Amygdala (tissue), 56 donors: ENCODE measurements at places on chromosomes 6 and 20.

GRCh38 chr20:36481380-36482043 is 59.8 kb upstream of the MYL9 start:
- no peak for DNase-seq

GRCh38 chr6:11416936-11417576 is 120.5 kb upstream of the TMEM170B start:
- no peak for DNase-seq

DNA sequence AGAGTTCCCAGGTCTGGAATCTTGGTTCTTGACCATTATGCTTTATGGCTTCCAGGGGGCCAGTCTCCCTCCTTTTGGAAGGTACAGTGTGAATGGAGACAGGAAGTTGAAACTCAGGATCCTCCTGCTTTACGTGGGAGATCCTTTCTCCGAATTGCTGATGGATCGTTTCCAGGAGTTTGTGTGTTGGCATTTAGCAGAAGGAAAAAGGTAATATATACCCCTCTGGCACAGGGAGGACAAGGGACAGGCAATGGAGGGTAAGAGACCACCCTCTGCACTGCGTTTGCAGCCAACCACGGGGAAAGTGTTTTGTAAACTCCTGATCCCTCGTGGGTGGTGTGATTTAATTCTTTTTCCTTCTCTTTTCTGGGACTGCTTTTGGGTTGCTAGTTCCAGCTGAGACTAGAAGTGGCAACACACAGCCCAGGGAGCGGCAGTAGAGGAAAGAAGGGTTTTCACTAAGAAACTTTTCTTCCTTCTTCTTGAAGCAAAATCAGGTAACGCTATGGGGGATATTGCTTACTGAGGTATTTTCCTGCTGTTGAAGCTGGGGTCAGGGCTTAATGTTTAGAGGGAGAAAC is 257.6 kb upstream of the SUPT3H start:
- DNase-seq: no peak

- DNase-seq: no peak
These were observed 218.9 kb downstream of the EYA2 start for GRCh38 chr20:47113362-47114109.

DNA sequence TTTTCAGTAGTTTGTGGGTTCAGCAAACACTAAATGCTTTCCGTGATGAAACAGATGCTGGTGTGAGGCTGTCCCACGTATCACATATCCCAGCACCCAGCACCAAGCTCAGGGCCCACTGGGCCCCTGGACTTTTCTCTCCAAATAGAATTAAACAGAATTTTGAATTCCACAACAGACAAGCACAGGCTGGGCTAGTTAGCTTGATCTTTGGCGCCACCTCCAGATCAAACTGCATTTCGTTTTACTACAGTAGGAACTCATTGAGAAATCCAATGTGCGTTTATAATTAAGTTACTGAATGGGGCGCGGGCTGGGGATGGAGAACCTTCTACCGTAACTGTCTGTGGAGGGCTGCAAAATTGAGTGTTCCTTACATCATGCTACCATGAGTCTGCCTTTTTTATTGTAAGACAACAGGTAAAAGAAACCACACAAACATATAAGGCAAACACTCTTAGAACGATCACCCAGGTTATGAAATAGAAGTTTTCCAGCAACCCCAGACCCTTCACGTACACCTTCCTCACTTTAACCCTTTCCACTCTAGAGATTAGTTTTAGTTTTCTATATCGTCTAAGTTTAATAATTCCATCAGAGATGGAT is 107.8 kb downstream of the ZFP64 start:
- DNase-seq: peak; percentile 4

GRCh38 chr6:162921062-162921461 is 193.3 kb downstream of the PACRG start:
- no peak for DNase-seq

- no peak for DNase-seq
These were observed 106.6 kb downstream of the RNASET2 start for GRCh38 chr6:166849749-166850183.

GRCh38 chr20:50520222-50520880 is 10.2 kb downstream of the PTPN1 start:
- no peak for DNase-seq

DNA sequence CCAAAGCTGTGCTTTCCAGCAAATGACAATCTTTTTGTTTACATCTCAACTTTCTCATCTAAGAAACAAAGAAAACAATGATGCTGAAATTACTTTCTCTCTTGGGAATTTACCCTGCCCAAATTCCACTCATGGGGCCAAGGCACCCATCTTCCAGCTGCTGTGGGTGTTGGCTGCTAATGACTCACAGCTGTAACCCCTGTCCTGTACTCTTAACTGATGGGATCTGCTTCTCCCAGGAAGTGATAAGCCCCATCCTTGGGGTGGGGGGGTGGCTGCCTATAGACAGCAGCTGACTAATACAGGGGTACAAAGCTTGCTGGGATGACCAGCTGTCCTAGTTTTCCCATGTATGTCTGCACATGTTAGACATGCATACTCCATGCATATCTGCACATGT is 938.6 kb downstream of the C6orf118 start:
- no peak for DNase-seq

DNA sequence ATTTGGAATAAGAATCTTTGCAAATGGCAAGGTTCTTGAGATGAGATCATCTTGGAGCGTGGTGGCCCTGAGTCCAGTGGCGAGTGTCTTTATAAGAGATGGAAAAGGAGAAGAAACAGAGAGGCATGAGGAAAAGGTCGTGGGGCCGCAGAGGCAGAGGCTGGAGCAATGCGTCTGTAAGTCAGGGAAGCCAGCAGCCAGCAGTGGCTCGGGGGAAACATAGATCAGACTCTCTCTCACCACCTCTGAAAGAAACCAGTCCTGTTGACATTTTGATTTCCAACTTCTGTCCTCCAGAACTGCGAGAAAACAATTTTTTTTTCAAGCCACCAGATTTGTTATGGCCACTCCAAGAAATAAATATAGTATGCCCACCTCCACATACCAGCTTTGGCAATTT is 226.6 kb downstream of the TFAP2C start:
- DNase-seq: no peak
